Prostate gland (tissue), 2 donors: ENCODE measurements at places on chromosomes 11 and 22.

DNA sequence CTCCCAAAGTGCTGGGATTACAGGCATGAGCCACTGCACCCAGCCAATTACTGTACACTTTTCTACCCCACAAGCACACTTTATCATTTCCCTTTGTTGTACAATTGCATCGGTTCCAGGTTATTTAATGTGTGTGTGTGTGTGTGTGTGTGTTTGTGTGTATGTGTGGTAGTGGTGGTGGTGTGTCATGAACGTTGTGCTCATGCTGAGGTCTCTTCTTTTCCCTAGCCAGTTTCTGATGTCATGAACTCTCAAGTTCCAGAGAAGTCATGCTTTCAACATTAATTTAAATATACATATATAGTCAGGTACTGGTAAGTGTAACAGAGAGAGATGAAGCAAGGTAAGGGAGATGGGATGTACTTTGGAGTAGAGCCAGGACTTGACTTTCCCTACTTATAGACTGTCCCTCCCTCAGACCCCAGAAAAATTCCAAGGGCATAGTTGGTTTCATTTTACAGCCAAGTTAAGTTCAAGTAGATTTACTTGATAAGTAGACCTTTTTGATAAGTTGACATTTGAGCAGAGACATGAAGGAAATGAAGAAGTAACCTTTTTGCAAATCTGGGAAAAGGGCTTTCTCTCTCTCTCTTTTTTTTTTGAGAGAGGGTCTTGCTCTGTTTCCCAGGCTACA is 42.7 kb downstream of the WEE1 start:
- no peak for DNase-seq

DNA sequence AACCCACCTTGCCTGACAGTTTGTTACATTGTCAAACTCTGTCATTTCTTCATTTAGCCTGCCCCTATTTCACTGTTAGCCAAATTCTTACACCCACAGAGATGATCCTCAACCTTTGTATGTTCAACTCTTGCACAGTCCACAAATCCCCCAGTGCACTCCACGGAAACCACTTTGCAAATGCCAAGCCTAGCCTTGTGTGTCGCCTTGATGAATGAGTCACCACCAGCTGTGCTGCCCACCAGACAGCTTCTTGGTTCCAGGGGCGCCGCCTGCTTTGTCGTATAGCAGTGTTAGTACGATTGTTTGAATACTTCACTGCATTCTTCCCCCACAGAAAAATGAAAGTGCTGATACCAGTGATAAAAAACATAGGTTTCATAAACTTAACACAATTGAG is 686.3 kb downstream of the NTM start:
- no peak for DNase-seq

DNA sequence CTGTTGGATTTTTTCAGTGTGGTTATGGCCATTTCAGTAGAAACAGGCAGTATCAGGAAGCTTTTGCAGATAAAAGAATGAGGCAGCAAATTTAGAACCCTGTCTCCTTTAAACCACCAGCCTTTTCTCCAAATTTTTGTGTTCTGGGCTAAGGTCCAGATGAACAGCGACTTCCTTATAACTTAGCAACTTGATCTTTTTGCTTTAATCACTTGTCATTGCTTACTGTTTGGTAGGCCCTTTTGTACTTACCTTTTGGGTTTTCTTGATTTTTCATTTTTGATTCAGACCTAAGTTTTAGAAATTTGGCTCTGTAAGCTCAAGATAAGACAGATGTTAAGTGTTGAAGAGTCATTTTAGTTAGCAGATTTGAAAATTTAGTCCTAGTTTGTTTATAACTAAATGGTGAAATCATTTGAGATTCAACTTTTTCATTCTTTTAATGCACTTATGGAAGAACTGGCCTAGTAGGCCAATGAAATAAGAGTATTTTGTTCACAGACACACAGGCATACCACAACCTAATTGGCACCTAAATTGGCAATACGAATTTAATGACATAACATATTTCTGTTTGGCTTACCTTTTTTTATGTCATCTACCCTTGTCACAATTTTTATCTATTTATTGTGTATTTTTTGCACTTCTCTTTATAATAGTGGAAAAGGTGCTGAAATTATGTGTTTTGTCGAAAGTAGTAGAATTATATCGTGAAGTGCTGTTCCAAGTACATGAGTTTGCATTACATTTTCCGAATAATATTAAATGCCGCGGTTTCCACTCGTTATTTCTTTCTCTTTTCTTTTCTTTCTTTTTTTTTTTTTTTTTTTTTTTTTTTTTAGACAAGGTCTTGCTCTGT is 2.1 kb downstream of the RTN3 start:
- no peak for DNase-seq

DNA sequence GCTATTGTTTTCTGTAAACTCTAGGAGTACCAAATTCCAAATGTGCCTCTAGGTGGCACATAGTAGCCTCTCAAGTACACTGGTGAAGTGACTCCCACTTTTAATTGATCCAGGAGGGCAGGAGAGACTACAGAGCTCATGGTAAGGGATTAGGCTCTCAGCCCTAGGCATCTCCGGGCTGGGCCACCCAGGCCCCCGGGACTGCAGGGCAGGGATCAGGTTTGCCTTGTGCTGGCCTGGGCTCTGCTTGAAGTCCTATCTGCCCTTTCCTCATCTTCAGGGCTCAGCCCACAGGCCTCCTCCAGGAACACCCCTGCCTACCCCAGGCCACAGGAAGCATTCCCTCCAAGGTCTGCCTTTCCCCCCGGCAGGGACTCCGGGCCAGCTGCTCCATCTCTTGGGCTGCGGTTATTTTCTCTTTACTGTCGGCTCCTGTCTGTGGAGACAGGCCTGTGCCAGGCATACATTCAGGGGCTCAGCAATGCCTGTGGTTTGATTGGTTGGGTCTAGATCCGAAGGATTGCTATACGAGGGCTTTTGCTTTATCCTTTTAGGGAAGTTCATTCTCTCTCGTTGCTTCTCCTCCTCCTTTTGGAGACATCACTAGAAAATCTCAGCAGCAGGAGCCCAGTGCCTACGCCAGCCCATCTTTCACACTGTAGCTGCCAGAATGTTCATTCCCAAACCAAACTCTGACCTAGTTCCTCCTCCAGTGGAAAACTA is 32.8 kb downstream of the PARVA start:
- DNase-seq: no peak

- no peak for DNase-seq
These were observed 12.1 kb downstream of the LRFN4 start for GRCh38 chr11:66868726-66869566.

GRCh38 chr11:1504138-1504537 is 17.6 kb upstream of the MOB2 start:
- no peak for DNase-seq

- no peak for DNase-seq
These were observed 212.2 kb downstream of the GRIK4 start for GRCh38 chr11:120723751-120724150.

- no peak for DNase-seq
These were observed 83.1 kb downstream of the PARVA start for GRCh38 chr11:12460466-12460865.

DNA sequence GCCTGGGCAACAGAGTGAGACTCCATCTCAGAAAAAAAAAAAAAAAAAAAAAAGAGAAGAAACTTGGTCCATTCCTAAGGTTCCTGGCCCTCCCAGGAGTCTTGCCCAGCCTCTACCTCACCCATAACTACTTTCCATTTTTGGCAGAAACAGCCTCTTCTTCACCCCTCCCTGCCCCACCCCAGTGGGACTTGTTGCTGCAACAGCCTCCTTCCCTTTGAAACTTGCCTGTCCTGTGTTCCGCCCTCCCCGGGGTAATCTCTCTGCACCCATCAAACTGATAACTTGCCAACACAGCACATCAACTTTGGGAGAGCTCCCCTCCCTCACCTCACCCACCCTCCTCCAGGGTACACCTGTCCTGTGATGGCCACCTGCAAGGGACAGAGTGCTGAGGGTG is 10.0 kb upstream of the FAM83F start:
- no peak for DNase-seq

DNA sequence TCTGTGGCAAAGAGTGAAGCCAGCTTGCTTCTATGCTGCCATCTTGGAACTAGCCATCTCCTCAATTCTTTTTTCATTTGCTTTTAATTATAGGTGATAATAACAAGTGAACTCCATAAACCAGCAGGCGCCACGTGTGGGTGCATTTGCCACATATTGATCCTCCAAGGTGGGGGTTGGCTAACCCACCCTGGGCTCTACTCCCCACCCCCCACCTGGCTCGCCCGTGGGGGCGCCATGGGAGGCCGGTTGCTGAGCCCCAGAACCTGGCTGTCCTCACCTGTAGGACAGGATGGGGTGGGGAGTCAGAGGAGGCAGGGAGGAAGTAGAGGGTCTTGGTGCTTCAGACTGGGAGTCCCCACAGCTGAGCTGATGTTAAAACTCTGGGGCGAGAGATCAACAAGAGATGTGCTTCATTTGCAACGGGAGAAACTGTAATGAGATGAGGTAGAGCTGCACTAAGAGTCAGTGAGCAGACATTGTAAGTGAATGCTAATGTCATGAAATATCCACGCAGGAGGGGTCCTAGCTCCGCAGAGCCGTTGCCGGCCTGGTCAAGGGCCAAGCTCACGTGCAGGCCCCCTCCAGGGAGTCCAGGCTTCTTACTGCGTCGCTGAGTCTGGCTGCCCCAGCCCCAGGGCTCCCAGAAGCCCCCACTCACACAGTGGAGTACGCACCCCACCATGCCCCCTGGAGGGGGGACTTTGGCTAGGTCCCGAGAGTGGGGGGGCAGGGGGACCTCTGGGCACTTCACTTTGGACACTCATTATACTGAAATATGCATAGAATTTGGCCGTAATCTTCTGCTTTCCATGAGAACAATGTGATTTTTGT is 59.4 kb downstream of the BRD1 start:
- DNase-seq: no peak

DNA sequence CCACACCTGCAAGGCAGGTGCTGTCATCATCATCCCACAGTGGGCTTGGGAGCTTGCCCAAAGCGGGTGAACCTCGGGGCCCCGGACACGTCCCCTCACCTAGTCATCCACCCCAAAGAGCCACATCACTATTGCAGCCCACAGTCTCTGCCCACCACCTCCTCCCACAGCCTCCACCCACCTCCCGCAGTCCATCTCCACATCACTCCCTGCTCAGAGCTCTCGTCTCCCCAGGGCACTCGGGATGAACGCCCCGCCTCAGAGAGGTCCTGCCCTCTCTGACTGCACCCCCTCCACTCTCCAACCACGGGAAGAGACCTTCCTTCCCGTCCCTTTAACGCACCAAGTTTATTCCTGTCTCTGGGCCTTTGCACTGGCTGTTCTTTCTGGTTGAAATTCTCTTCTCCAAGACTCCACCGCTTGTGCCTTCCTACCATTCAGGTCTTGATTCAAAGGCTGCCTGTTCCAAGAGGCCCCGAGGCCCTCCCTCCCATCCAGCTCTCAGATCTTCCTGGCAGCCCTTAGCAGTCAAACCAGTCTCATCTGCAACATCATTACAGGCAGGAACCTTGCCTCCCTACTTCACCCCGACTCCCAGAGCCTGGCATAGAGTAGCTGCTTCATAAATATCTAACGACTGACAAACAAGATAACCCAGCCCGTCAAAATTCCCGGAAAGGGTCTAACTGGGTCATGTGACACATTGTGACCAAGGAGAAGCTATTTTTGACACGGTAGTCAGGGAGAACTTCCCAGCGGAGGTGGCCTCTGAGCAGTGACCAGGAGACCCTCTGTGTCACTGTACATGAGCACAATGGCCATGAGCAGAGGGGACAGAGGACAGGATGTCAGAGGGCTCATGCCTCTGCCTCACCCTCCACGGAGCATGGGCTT is 11.1 kb downstream of the KCNJ4 start:
- no peak for DNase-seq

DNA sequence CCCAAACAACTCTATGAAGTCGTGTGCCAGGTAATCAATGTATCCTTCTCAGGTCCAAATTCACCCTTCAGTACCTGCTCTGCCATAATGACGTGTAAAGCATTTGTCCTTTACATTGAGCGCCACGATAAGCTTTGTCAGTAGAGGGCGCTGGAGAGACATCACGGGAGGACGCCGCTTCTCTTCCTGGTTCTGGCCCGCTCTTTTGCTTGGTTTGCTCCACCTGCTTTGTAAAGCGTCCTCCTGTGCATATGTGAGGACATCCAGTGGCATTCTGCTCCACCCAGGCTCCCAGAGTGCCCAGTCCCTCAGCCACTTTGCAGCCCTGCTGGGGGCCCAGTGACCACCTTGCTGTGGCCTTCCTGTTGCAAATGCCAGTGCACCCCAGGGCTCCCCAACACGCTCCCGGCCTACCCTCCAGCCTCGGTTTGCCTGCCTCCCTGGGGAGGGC is 61.1 kb downstream of the WT1 start:
- DNase-seq: no peak
